SW480 (cell line): ENCODE measurements at places on chromosomes 6 and 20.

GRCh38 chr6:165852676-165853075 lies 189.6 kb upstream of the PDE10A start:
- DNase-seq: no peak

DNA sequence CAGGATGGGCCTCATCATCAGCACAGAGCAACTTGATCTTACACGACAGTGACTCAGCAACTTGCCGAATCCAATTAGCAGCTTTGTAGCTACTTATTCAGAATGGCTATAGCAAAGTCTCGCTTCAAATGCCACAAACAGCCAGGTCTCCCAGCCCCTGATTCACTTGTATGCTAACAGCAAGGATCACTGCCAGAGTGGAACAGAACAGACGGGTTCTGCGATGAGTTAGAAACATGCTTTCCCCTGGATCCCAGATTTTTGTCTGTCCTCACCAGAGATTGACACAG lies 254.4 kb downstream of the NRN1 start:
- DNase-seq: no peak

DNA sequence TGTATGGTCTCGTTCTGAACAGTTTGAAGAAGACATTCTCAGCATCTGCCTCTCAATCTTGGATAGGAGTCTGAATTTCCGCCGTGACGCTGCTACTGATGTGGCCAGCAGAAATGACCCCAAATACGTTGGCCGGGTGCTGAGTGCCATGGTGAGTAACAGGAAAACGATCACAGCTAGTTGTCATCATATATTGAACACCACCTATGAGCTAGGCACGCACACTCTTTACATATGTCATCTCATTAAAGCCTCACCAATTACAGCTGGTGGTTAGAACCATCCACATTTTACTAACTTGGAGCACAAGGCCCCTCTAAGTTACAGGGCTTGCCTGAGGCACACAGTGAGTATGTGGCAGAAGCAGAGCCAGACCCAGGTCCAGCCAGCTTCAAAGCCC lies 17.1 kb downstream of the TGM3 start:
- DNase-seq: no peak

GRCh38 chr6:95802978-95803377 lies 212.8 kb upstream of the FUT9 start:
- no peak for DNase-seq

GRCh38 chr6:130041594-130041993 lies 23.2 kb downstream of the L3MBTL3 start:
- no peak for DNase-seq

DNA sequence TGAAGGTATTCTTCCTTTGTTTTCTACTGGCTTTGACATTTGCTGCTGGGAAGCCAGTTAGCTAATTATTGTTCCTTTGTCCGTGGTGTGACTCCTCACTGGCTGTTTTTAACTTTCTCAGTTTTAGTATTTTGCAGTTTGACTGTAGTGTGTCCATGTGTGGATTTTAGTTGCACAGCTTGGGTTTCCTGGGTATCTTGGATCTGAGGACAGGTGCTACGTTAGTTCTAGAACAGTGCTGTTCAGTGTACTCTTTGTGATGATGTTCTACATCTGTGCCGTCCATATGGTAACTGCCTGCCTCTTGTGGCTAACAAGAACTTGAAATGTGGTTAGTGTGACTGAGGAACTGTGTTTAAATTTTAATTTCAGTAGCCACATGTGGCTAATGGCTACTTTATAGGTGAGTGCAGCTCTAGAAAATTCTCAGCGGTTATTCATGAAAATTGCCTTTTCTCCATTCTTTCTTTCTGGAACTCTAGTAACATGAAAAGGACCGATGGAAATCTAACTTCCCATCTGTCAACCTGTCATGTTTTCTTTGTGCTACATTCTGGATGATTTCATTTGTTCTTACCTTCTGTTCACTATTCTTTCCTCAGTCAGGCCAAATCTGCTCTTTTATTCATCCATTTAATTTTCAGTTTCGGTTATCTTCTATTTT lies 7.4 kb downstream of the SNX9 start:
- no peak for DNase-seq

- no peak for DNase-seq
Measured at GRCh38 chr6:78832091-78832808, 35.1 kb upstream of the IRAK1BP1 start.
